ENCODE measurements at places on chromosomes 2 and 18.

- DNase-seq, result no peak
Observed at GRCh38 chr2:3606370-3607201, 11.7 kb downstream of the COLEC11 start.

- no peak for DNase-seq
Observed at GRCh38 chr2:129752686-129753085, 226.8 kb upstream of the RAB6C start.

DNA sequence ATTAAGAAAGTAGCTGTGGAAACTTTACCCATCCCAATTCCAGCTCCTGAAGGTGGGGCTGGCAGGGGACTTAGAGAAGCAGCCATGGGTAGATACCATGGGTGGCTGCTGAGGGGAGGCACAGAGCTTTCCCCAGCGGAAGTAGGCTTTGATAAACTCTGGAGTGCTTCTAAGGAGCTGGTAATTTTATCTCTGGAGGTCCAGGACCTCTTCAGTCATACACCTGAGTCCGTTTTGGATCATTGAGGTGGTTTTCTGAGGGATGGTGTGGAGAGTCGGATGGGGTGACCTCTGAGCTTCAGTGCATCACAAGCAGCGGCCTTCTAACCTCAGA is 36.7 kb upstream of the BMP10 start:
- DNase-seq, result no peak

DNA sequence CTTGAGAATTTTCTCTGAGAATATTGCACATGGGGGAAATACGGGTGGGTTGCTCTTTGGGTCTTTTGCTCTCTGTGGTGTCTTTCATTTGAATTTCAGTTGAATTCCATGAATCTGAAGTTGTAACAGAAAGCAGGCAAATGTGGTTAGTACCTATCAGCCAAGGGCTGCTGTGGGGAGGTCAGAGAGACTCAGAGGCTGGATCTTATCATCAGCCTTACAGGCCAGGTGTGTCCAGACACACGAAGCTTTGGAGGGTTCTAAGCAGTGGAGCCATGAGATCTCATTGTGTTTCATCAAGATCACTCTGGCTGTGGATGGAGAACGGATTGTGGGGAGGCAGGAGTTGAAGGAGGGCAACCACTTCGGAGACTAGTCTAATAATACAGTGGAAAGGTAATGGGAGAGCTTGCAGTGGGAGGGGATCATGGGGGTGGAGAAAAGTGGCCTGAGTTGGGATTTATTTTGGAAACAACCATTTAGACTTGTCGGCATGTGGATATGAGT is 68.1 kb downstream of the GNAL start:
- DNase-seq, result no peak

GRCh38 chr2:7108792-7109532 is 191.8 kb downstream of the RNF144A start:
- no peak for DNase-seq

DNA sequence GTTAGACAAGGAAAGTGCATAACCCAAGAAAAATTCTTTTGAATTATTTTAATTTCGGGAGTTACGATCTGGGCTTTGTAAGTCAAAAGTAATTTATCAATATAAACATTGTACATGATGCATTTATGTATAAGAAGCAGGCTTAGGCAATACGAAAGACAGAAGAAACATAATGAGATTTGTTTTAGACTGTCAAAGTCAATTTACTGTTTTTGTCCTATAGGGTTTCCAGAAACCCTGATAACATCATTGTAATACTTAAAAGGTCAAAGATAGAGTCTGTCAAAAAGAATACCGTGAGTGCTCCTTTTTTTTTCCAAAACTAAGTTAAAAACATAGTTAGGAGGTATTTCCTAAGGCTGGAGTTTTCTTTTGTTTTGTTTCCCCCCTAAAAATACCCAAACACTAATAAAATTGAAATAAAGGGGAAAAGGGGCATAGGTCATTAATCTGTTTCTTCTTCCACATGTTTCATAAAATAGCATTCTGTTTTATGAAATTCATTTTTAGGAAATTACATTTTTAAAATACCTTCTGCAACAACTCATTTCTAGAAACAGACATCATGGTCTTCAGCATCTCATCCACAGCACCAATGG is 16.1 kb downstream of the C1D start:
- no peak for DNase-seq

DNA sequence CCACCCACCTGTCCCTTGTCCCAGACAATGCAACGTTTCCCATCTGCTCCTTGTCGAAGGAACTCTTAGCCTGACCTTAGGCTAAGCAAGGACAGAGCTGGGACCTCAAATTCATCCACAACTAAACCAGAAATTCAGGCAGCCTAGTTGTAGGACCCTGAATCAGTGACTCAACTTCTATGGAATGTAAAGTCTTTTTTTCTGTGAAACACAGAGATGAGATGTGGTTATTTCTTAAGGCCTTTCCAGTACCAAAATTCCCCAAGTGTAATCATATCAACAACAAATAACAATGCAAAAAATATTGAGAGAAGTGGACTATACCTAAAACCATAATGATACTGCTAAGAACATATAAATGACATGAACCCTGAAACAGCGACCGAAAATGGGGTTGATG is 46.7 kb downstream of the EN1 start:
- DNase-seq, result no peak

DNA sequence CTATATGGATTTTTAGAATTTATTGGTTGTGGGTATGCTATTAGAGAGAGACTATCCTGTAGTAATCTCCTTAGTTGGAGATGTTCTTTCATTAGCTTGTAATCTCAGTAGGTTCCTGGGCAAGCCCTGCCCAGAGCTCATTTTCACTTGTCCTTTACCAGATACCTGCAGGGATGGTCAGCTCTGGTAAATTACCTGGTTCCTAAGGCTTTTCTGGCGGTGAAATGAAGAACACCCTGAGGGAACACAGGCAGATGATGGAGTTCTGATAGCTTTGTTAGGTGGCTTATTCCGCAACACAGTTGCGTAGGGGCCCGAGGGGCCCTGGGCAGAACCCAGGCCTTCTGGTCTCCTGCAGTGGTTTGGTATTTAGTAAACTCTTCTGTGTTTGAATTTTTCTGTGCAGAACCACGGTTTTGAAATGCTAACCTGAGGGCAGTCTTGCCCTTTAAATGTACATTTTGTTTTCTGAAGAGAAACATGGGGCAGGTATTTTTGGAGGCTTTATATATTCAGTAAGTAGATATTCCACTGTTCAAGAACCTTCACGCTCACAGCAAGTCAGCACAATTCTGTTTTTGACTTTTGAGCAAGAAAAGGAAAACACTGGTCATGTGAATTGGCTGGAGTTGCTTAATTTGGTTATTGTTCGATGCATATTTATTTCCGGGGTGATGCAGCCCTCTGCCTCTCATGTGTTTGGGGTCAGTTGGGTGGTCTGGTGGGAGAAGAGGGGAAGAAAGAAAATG is 22.4 kb downstream of the ZNF532 start:
- no peak for DNase-seq

DNA sequence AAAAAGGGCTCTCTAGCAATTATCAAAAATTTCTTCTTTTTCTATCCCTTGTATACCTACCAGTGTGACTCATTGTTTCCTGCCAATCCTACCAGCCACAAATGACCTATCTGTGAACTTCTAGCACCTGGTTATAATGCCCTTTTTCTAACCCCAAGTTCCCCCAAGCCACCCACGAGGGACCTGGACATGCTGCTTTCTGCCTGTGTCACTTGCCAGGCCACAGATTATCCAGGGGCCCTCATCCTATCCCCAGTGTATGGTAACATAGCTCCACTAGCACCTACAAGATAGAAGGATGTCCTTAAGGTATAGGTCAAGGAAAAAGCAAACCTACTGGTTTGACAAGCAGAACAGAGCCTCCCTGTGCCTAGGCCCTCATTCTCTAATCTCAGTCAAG is 26.8 kb downstream of the AAK1 start:
- no peak for DNase-seq

- DNase-seq, result no peak
Observed at GRCh38 chr2:6109831-6110230, 417.6 kb downstream of the SOX11 start.

GRCh38 chr2:64622443-64623241 is 31.1 kb downstream of the SERTAD2 start:
- DNase-seq, result no peak

DNA sequence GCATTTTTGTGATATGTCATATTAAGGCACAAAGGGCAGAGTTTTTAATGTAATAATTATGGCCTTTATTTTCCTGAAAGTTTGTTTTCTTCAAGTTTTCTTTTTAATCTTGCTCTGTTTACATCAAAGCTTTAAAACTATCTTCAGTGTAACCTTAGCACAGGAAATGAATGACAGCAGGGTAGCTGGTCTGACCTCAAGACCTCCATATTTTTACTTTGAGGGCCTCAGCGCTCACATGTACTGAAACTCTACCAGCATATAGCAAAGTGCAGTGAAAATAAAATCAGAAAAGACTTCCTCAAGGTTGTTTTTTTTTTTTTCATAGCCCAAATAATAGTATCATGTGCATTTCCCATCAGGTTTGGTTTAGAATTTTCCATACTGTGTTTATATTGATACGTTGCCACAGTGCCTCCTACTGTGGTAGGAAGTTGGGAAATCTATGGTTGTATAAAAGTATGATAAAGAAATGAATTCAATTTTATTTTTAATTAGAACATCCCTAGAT is 163.4 kb downstream of the UBE2E3 start:
- DNase-seq, result no peak

- no peak for DNase-seq
Observed at GRCh38 chr2:241561832-241562231, 3.3 kb downstream of the BOK start.

GRCh38 chr2:30465171-30465545 is 18.1 kb downstream of the LCLAT1 start:
- DNase-seq, result no peak

DNA sequence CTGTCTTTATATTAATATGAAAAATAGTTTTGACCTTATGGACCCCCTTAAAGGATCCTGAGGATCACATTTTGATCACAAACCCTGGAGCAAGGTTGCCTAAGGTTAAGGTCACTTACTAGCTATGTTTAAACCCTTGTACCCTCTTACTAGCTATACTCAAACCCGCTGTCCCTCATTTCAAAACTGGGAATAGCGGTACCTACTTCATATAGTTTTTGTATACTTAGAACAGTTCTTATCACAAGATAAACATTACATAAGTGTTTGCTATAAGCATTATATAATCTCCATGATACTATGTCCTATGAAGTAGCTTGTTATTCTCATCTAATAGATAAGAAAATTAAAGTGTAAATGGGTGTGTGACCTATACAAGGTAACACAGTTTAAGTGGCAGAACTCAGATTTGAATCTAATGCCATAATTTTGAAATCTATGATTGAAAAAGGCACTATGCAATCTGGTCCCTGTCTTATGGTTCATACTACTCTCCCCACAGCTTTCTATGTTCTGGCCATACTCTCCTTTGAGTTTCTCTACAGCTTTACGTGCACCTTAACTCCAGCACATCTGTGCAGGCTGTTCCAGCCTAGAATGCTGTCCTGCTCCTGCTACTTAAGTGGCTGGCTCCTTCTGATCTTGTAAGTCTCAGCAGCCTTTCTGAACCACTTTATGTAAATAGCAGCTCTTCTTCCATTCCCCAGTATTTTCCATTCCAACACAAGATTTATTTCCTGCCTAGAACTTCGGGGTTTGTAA is 30.4 kb downstream of the HYCC2 start:
- DNase-seq, result no peak

- DNase-seq, result no peak
Observed at GRCh38 chr2:109062859-109063700, 65.9 kb upstream of the SH3RF3 start.

GRCh38 chr18:45688833-45689232 is 35.1 kb upstream of the SLC14A1 start:
- peak; percentile 36 for DNase-seq

- no peak for DNase-seq
Observed at GRCh38 chr18:58254873-58255511, 211.0 kb downstream of the NEDD4L start.

GRCh38 chr18:25351777-25352628 is at the start of gene ZNF521:
Gene ZNF521 (minus strand): TSS chr18:25352166. CDS start chr18:25350946, 1,220 bp downstream.
- DNase-seq, result no peak

GRCh38 chr2:181780047-181780651 is 99.8 kb upstream of the NEUROD1 start:
- DNase-seq, result no peak

GRCh38 chr2:73746015-73746876 is 9.1 kb upstream of the TPRKB start:
- no peak for DNase-seq

GRCh38 chr2:239331560-239331959 is 69.3 kb downstream of the HDAC4 start:
- DNase-seq, result no peak

DNA sequence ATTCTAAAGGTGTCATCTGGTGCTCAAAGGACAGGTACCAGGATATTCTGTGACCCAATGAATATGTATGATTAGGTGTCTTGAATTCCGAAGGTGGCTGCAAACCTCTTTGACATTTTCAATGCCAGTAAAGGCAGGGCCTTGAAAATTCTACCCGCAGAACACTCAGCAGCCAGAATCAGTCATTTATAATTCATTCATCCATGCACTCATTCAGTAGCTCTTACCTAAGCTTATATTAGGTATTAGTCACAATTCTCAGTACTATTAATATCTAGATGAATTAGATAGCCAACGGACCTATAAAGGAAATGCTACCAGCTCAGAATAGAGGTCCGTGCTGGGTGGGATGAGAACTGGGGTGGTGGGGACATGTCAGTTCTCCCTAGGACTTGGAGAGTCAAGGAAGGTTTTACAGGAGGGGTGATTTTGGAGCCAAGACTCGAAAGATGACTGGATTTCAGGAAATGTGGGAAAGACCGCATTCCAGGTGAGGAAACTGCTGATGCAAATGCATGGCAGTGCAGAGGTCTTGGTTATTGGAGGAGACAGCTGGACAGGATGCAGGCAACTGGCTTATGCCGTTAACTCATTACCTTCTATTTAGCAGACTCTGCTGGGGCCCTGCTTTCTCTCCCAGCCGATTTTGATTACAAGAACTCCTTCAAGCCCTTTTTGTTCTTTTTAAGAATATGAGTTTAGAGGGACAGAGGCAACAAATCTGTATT is 7.2 kb downstream of the TRIB2 start:
- no peak for DNase-seq

DNA sequence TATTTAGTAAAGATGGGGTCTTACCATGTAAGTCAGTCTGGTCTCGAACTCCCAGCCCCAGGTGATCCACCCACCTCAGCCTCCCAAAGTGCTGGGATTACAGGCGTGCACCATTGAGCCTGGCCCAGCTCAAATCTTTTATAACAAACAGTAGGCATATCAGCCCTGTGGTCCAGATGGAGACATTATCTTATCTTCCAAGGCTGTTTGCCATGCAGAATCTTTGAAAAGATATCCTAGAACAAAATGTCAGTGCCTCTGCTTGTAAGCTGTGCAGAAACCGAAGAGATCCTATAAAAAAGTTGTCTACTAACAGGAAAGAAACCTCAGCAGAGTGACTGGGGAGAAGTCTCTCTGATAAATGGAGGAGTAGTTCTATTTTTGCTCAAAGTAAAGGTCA is 142.1 kb downstream of the PTH2R start:
- no peak for DNase-seq

GRCh38 chr2:101752716-101753616 is 55.5 kb downstream of the MAP4K4 start:
- DNase-seq, result no peak

GRCh38 chr2:14804902-14805301 is 172.4 kb downstream of the LRATD1 start:
- no peak for DNase-seq
